ENCODE measurements at places on chromosomes 16 and 17.

GRCh38 chr16:31273187-31273586 is 13.4 kb downstream of the ITGAM start:
- no peak for DNase-seq

DNA sequence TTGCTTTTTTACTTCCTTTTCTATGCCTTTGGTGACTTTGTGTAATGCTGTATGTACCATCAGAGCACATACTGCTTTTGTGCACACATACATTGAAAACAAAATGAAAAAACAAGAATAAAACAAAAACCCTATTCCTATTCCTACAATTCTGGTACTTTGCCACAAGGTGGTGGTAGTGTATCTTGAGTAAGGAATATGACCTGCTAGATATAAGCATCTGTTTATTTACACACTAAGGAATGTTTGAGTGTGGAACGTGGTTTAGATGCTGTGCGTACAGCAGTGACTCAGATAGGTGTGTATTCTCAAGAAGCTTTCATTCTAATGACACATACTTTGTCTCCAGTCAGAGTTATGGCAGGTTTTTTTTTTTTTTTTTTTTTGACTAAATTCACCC is 606.2 kb downstream of the WWOX start:
- DNase-seq, result no peak

DNA sequence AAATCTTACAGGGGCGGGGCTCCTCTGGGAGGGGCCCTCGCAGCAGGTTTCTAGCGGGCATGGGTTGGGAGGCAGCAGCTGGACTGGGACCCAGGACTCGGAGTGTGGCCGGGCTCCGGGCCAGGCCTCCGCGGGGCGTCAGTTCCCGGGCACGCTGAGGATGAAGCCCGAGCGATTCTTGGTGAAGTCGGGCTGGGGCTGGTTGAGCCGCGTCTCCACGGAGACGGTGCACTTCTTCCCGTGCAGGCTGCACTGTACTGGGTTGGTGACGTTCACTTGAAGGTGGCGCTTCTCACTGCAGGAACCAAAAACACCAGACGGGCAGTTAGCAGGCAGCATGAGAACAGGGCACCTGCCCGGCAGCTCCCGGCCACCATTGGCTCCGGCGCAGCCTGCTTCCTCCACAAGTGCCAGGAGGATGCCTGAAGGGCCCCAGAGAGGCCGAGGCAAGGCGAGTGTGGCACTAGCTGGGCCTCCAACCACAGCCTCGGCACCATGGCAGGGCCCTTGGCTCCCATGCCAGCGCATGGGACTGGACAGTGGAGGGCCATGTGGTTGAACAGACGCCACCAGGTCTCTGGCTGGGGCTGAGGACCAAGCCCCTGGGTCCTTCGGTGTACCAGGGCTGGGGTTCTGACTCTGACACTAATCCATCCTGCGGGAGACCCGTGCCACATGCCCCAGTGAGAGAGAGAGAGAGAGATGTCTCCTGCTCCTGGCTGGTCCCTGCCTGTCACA is 8.0 kb downstream of the CDK5R1 start:
- DNase-seq, result no peak

- no peak for DNase-seq
These were observed 65.8 kb upstream of the CHMP6 start for GRCh38 chr17:80925688-80926335.

DNA sequence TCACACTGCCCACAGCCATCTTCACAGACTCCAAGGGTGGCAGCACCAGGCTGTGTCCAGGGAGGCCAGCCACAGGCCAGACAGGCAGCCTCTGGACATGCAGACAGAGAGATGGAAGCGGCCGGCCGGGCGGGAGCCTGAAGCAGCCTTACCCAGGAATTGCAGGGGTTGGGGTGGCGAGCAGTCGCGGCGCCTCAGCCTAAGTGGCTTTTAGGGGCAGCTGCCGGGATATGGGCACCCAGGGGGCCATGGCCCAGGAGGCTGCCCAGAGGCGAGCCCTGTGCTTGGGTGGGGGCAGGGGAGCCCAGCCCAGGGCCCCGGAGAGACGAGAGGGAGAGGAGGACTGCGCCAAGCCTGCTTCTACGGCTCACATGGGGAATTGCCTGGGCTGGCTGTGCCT is 1.5 kb upstream of the NHERF2 start:
- DNase-seq, result no peak

GRCh38 chr16:19809693-19810092 is 75.0 kb downstream of the GPRC5B start:
- DNase-seq, result no peak

DNA sequence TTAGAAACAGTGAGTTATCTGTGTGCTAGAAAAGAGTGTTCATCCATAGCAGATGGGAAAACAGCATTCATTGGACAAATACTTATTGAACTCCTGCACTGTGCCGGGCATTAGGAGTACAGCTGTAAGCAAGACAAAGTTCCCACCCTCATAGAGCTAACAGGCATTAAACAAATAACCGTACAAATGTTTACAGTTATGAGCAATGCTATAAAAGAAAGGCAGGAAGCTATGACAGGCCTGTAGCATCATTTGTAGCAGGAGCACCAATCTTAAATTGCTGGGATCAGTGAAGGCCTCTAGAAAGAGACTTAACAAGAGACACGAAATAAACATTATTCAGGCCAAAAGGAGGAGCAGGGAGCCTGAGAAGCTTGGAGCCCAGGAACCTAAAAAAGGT is 15.6 kb downstream of the SDR42E1 start:
- DNase-seq, result no peak

- DNase-seq, result no peak
These were observed 15.6 kb downstream of the MRPS23 start for GRCh38 chr17:57834146-57834741.

DNA sequence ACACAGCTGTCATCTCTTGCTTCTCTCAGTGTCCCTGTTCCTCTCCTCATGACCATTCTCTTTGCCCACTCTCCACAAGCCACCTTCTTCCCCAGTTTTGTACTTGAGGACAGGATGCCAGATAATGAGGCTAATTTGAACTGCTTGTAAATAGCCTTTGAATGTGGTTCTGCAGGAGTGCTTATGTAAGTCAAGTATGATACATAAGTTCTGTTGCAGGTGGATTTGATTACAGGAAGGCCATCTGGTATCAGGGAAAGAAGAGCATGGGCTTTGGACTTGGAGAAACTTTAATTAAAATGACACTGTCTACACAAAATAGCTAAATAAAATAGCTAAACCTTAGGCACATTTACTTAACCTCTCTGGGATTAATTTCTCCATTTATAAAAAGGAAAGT is 120.2 kb upstream of the HLF start:
- DNase-seq, result no peak
